ENCODE measurements at places on chromosomes 11 and 22.

- no peak for DNase-seq
These were observed 56.1 kb downstream of the CHST1 start for GRCh38 chr11:45609337-45609736.

DNA sequence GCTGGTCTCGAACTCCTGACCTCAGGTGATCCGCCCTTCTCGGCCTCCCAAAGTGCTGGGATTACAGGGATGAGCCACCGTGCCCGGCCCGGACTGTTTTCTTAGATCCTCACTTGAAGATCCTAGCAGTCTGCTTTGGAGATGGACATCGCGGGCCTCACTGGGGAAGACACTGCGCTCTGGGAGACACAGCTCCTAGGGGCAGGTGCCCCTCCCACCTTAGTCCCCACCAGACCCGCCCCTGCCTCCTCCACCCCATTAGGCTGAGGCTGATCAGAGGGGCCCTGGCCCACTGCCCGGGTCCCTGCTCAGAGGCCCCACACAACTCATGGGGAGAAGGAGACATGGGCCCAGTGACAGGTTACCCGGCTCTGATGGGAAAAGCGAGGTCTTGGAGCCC lies 11.3 kb upstream of the LTO1 start:
- no peak for DNase-seq

GRCh38 chr22:29106839-29107238 lies 34.0 kb downstream of the KREMEN1 start:
- no peak for DNase-seq

DNA sequence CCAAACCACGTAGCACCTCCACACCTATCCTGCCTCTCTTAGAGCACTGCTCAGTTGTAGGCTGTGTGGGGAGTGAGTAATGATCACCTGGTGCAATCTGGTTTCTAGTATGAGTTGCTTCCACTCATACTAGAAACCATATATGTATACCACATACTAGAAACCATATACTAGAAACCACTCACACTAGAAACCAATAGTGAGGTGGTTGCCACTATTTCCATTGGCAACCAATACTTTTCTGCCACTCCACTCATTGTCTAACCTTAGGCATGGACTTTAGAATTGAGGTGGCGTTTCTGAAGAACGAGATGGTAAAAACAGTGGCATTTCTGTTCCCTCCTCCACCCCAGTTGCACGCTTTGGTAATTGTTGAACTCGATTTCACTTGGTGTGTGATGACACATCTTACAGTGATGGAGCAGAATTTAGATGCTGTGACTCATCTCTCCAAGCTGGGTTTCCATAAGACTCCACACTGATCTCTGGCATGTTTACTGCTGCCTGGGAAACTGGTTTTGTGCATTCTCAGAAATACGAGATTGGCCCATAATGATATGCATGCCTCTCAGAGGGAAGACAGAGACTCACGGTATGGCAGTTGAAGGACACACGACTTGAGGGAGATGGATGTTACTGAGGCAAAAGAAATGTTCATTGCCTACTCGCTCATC lies 82.9 kb downstream of the KIRREL3 start:
- DNase-seq, result no peak
